ENCODE measurements at places on chromosomes 4 and X.

GRCh38 chr4:69831646-69832325, 28.2 kb downstream of the SULT1E1 start:
- no peak for DNase-seq

DNA sequence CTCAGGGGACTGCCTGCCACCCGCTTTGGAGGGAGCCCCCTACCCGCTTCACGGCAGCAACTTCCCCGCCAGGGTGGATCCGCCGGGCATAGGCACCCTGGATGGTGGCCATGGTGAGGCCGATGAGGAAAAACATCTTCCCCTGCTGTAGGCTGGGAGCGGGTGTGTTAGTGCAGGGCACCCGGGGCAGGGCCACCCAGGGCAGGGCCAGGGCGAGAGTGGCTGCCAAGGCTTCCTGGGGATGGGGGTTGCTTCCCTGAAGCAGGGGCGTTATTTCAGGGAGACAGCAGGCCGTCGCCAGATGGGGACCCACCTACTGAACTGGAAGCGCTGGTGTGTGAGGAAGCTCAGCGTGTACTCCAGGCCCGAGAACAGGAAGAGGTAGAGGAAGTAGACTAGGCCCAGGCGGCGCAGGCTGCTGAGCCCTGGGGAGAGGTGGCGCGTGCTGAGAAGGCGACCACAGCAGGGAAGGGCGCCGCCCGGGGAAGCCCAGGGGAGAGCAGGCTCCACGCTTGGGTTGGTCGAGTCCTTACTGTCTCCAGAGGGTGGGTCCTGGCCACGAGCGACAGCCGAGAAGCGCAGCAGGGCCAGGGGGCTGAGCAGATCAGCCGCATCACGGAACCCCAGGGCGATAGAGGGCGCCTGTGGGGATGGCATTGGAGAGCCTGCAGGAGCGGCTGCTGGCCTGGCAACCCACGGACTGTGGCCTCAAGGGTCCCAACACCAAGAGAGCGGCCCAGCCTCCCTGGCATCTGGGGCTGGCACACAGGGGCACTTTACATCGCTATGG, 31.5 kb downstream of the NOP14 start:
- no peak for DNase-seq

DNA sequence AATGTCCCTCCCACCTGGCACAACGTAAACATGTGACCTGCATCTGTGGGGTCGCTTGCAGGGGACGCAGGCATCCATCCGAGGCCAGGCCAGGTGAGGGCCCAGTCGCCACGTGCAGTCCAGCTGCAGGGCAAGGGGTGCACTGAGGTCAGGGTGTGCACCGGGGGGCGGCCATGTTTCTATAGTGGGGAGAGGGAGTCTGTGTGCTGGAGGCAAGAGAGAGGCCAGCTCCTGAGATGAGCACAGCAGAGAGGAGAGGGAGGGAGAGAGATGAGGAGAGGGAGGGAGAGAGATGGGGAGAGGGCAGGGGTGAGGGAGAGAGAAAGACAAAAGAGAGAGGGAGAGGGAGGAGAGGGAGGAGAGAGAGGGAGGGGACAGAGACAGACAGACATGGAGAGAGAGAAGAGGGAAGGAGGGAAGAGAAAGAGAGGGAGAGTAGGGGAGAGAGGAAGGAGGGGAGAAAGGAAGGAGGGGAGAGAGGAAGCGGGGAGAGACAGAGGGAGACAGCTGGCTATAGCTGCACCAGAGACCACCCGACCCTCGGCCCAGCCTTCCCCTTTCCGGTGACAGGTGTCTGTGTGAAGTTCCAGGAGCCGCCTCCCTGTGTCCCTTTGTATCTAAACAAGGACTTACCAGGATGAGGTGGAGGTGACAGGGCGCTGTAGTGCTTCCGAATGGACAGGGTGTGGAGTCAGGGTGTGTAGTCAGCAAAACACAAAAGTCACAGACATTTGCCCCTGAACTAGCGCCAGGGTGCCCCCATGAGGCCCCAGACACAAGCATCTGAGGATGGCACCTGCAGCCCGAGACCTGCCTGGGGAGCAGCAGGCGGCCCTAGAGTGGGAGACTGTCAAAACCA, 68.7 kb downstream of the ADRA2C start:
- no peak for DNase-seq

GRCh38 chr4:153217440-153217839, 13.2 kb downstream of the TRIM2 start:
- no peak for DNase-seq

- no peak for DNase-seq
These were observed 10.5 kb downstream of the NKX3-2 start for GRCh38 chr4:13533670-13534343.

DNA sequence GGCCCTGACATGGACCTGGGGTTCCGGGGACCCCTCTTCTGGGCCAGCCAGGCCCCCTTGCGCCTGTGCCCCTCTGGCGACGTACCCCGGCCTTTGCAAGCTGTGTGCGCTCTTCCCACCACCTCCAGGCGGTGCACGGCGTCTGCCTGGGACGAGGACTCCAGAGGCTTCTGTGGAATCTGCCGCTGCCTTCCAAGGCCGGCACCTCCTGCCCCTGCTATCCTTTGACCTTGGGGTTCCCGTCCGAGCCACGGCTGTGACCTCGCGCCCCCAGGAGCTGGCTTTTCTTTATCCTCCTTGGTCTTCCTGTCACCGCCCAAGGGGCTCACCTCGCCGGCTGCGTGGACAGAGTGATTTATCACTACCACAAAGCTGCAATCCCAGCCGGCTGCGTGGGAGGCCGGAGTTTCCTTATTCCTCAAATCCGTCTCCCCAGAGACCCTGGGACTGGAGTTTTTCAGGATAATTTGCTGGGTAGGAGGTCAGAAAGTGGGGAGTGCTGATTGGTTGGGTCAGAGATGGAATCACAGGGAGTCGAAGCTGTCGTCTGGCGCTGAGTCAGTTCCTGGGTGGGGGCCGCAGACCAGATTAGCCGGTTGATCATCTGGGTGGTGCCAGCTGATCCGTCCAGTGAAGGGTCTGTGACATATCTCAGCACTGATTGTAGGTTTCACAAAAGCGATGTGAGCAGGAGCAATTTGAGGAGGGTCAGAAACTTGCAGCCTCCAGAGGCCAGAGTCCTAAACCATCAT, 19.8 kb upstream of the PLCXD1 start:
- DNase-seq, result no peak

DNA sequence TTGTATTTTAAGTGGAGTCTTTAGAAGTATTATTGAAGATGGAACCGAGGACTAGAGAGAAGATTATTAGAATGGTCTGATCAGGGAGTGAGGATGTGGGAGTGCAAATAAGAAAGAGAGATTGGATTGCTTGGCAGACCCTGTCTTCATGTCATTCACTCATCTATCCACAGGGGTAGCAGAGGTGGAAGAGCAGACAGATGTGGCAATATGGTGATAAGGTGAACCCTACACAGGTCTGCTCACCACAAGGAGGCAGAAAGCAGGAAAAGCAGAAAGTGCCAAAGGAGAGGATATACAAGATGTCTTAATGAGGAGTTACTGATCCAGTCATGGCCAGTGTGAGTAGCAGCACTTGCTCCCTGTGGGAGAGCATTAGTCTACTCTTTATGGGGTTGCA, 129.4 kb downstream of the MAGEE2 start:
- no peak for DNase-seq

- DNase-seq, result no peak
These were observed 18.0 kb downstream of the TTC29 start for GRCh38 chr4:146927695-146928094.

- DNase-seq, result no peak
These were observed 62.4 kb downstream of the ANXA10 start for GRCh38 chr4:168154546-168155277.

GRCh38 chr4:166259081-166259480, 386.0 kb downstream of the TLL1 start:
- DNase-seq, result no peak

- DNase-seq, result no peak
These were observed 459.6 kb downstream of the AFF2 start for GRCh38 chrX:148960060-148960459.

DNA sequence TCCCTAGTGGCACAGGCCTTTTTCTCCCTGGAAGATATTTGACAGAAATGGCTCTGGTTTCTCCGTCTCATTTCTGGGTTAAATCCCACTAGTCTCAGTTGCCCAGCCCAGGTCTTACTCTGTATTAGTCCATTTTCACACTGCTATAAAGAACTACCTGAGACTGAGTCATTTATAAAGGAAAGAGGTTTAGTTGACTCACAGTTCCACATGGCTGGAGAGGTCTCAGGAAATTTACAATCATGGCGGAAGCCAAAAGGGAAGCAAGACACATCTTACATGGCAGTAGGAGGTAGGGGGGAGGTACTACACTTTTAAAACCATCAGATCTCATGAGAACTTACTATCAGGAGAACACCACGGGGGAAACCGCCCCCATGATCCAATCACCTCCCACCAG, 81.9 kb downstream of the FHDC1 start:
- DNase-seq, result no peak

- DNase-seq, result no peak
These were observed 166.1 kb downstream of the AFAP1 start for GRCh38 chr4:7773401-7774180.

GRCh38 chrX:110327336-110327735, 9.5 kb upstream of the AMMECR1 start:
- no peak for DNase-seq

GRCh38 chr4:172546782-172547181, 621.8 kb upstream of the GALNT7 start:
- DNase-seq, result no peak

- DNase-seq, result no peak
These were observed 85.6 kb downstream of the MANBA start for GRCh38 chr4:102675141-102675540.

- DNase-seq, result no peak
These were observed 32.3 kb upstream of the IRF2 start for GRCh38 chr4:184506527-184507121.

- DNase-seq, result no peak
These were observed 83.9 kb downstream of the VEGFC start for GRCh38 chr4:176708771-176709311.

- DNase-seq, result no peak
These were observed 90.9 kb upstream of the TMEM33 start for GRCh38 chr4:41844327-41844726.

DNA sequence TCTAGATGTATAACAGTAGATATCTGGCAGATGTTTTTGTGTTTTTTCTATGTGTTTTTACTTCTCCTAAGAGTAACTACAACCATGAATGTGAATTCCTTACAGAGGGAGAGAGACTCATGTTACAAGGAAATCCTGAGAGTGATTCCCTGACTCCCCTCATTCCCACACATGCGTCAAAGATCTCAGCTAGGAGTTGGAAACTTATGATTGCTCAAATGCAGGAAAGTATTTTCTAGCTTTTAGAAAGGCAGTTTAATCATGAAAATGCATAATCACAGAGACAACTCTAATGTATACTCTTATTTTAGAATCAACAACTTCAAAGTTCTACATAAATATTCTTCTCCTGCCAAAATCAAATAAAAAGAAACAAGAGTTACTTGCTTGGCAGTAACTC, 121.8 kb downstream of the PDE5A start:
- no peak for DNase-seq

DNA sequence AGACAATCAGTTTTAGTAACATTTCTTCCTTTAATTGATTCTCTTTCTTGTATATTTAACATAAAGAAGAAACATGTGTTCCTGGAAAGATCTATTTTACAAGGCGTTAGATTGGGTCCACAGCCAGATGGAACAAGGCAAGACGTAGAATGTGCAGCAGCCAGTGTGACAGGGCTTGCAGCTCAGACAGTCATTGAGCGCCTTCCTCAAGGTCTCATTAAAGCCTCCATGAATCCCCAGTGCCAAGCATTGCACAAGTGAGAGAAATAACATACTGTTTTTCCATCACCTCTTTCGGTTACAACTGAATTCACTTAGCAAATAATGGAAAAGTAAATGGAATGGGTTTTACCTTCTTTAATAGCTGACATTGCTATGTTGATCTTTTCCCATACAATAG, 292.5 kb downstream of the USP46 start:
- no peak for DNase-seq

DNA sequence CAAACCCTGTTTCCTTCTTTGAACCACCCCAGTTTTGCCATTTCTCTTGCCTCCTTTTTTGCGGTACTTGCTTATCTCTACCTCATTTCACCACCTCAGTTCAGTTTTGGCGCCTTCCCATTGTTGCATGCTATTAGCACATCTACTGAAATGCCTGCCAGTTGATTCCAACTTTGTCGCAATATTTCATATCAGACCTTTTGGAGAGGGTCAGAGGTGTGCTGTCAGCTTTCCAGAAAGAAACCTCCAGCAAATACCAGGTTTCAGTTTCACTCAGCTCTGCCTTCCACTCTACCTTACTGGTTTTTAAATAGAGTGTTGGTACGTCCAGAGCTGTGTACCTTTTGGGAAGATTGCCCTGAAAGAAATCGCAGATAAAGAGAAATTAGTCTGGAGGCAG, 91.9 kb upstream of the CPEB2 start:
- DNase-seq, result no peak

GRCh38 chr4:138751309-138751708, 264.3 kb upstream of the NOCT start:
- DNase-seq, result no peak

DNA sequence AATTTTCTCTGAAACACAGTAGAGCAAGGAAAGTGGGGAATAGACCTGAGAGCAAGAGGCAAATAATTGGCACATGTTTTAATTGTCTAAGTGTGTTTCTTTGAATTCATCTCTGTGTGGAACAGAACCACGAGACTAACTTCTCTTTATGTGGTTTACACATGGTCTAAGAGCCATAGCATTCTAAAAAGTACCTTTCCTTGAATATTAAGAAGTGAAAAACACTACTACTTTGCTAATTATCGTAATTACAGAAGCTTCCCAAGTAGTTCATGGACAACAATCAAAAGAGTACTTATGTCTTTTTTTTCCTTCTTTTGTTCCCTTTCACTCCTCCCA, 2.9 kb upstream of the CYBB start:
- no peak for DNase-seq

GRCh38 chr4:104465201-104465600, 29.5 kb downstream of the CXXC4 start:
- no peak for DNase-seq

DNA sequence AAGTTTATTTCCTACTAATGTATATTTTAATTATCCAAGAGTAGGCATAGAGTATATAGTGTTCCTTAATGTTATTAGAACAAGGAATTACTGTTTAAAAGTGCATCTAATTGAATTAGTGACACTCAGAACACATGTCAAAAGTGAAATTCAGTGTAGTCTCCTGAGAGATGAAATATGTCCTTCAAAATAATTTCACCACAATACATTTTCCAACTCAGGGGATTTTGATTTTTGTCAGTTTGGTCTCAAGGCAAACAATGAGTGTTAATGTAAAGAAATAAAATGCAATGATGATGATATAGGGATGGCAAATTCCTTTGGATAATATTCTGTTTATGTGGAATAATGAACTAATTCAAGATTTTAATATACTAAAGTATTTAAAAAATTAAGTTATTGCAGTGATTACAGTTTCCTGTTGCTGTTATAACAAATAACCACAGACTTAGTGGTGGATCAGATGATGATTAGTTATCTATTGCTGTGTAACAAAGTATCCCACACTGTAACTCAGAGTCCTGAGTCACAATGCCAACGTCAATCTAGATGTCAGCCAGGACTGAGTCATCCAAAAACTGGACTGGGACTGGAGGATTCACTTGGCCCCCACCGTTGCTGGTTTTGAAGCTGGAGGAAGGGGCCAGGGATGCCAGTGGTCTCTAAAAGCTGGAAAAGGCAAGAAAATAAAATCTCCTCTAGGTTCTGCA, 148.0 kb upstream of the SLC7A11 start:
- no peak for DNase-seq

GRCh38 chrX:80139564-80139963, 125.0 kb downstream of the TBX22 start:
- no peak for DNase-seq

- DNase-seq, result no peak
These were observed 17.1 kb downstream of the PRIMPOL start for GRCh38 chr4:184666670-184667069.
